ENCODE measurements at places on chromosomes 7 and 10.
A peak's percentile ranks its signal among the peaks of the same experiment; 100 is the strongest.

DNA sequence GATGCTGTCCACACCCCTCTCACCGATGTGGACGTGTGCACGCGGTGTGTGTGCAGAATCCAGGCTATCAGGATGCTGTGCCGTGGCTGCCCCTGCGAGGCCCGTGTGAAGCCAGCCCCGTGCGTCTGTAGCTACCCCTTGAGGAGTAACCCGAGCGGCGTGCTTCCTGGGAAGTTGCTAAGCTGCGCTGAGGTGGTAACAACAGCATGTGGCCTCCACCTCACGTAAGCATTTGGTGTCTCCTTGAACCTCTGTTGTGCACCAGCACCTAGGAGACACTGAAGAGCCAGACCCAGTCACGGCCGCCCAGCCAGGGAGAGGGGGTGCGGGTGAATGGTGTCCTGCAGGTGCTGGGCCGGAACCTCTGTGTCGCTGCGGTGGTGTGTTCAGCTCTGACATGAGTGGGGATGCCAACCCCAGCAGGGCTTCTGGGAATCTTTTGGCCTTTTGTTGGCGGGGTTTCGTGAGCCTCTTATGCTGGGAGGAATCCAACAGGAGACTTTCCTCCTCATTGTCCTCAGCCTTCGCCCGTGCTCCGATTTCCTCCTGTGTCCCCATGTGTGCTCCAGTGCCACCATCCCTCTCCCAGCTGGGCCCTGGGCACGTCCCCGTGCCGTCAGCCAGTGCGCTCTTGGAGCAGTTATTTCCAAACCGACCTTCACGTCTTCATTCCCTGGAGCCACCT is 60.4 kb downstream of the DNAJB6 start:
- no peak for DNase-seq

DNA sequence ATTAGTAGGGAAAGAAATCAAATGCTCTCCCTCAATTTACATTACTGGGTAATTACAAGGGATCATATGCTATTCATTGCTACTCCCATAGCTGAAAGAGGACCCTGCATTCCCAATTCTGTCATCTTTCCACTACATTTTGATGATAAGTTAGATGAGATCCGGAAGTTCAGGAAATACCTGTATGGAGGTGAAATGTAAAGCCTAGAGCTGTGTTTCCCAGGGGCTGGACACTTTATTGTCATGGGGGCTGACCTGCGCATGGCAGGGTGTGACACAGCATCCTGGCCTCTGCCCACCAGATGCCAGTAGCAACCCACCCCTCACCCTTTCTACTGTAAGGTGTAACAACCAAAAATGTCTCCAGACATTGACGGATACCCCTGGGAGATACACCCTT is 56.6 kb downstream of the HECW1 start:
- no peak for DNase-seq

DNA sequence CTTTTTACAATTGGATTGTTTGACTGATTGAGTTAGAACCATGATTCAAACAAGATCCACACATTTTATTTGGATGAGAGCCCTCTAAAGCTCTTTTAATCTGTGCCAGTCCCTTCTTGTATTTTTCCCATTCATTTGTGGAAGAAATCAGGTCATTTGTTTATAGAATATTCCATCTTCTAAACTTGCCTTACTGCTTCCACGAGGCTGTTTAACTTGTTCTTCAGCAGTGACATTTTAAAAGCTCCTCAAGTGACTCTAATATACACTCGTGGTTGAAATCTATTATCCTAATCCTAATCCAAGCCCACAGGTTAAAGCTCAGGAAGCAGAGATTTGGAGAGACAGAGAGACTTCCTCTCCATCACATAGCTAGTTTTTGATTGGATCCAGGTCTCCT is 155.4 kb upstream of the SVIL start:
- no peak for DNase-seq

DNA sequence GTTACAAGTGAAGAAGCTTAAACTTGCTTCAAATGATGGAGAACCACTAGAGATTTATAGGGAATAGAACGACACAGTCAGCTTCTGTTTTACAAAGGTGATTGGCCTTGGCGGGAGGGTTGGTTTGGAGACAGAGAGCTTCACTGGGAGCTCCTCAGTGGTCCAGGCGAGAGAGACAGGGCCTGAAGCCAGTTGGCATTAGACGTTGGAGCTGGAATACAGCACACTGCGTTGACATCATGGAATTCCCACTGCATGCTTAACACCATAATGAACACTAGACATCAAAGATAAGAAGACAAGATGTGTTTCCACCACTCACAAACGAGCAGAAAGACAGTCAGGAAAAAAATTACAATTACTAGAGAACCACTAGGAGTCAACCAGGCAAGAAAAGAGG is 67.8 kb downstream of the TBXAS1 start:
- DNase-seq: no peak

- DNase-seq: peak; percentile 50
Observed at GRCh38 chr7:22549667-22550513, 49.9 kb upstream of the STEAP1B start.

- peak; percentile 16 for DNase-seq
Observed at GRCh38 chr7:47435889-47436312, 146.0 kb downstream of the TNS3 start.

DNA sequence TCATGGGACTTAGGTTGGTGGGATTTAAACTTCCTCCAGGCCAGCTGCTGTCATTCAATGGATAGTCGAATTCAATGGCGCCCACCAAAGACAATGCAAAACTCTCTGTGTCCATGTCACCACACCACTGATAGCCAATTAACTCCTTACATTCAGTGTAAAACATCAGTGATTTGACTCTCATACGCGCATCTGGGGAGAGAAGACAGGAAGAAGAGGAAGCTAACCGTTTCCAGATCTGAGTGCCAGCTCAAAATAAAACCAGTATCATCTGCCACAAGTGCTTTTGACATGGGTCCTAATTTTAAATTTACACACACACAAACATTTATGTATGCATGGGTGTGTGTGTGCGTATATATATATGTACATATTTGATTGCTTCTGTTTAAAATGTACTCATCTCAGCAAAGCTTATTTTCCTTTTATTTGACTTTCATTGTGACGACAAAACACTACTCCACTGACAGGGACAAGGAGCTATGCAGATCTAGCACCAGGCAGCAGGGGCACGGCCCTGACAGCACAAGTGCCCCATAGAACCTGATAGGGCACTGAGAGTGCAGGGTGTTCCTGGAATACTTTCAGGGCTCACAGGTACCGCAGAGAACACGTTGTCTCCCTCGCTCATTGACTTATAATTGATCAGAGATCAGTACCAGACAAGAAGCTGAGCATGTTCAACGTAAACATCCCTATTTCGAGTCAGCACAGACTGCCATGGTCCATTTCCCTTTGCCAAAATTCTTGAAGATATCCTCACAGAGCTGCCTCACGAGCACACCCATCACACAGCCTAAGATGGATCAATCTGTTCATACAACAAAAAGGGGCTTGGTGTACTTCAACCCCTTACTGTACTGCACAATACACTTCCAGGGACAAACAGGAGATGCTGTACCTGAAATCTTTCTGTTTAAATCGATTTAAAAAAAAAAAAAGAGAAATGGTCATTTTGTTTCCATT is 176.1 kb downstream of the COBL start:
- DNase-seq: no peak

- no peak for DNase-seq
Observed at GRCh38 chr7:1644341-1645070, 25.6 kb upstream of the ELFN1 start.

- DNase-seq: peak; percentile 46
Observed at GRCh38 chr7:141072548-141073172, 1.2 kb upstream of the TMEM178B start.
